ENCODE measurements at places on chromosomes 16 and 17.

DNA sequence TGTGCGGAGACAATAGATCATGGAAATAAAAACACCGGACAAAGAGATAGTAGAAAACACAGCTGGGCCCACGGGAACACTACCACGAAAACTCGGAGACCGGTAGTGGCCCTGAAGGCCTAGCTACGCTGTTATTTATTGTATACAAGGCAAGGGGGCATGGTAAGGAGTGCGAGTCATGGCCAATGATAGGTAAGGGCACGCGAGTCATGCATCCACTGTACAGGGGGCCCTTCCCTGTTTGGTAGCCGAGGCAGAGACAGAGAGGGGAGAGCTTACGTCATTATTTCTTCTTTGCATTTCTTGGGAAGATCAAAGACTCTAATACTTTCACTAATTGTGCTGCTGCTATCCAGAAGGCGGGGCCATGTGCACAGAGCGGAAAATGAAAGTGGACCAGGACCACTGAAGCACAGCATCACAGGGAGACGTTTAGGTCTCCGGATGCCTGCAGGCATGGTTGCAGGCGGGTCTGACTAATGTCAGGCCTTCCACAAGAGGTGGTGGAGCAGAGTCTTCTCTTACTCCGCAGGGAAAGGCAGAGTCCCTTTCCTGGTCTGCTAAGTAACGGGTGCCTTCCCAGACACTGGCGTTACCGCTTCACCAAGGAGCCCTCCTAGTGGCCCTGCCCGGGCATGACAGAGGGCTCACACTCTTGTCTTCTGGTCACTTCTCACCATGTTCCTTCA is 74.4 kb upstream of the ARL4D start:
- no peak for DNase-seq

DNA sequence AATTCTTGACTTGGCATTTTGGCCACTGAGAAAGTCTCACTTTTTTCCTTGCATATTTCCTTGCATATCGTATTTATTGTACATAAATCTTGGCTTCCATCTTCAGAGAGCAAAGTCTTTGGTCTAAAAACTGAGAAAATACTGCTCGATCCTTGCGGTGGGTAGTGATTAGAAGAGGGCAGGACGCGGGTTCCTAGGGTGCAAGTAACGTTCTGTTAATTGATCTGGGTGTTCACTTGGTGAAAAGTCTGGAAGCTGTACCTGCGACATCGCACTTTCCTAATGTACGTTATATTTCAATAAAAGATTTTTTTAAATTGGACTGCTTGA is 758 bp upstream of the UBALD2 start:
- DNase-seq = no peak

DNA sequence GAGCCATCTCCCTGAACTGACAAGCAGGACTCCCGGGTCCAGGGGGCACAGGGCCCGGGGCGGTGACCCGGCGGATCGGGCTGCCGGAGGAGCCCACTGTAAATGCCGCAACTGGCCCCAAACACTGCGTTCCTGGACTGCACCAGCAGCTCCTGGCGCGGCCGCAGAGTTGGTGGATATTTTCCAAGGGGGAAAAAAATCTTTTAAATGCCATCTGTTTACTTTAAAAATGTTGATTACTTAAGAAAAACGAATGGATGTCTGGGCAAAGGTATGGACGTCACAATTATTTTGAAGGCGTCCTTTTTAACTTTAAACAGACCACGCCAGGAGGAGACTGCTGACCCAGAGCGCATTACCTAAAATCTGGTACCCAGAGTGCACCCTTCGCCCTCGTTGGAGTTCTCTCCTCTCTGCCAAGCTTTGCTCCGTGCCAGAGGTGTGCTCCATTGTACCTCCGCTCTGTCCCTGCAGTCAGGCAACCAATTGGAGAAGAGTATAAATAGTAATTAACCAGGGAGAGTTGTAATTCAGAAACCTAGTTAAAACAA is 3.4 kb downstream of the HS3ST3B1 start:
- no peak for DNase-seq

DNA sequence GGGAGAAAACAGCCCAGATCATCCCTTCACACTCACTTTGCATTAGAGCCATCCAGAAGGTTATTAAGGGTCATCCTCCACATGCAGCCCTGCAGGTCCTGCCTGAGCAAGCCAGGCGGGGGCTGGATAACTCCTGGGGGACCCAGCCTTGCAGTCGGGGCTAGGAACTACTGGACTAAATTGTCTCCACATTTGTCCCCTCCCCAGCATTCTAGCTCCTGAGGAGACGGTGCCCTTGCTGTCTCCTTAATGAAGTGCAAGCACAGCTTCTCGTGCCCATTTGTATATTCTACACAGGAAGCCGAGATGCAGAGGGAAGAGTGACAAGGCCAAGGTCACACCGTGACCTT is 185.2 kb downstream of the C16orf95 start:
- DNase-seq = no peak

DNA sequence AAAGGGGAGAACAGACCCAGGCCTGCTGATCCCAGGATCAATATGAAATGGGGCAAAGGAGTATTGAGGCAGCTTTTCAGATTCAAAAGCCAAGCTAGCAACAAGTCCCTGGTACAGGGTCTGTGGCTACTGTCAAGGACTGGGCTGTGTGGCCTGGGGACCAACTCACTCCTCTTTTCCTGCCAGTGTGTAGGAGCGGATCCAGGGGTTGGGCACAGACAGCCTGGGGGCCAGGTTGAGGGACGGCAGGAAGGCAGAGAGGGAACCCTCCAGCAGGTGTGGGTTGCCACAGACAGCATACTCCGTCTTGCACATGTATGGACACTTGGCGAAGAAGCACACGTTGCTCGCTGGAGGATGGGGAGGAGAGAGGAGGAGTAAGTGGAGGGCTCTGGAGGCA is 29.6 kb downstream of the PRKAR1A start:
- no peak for DNase-seq

- DNase-seq = no peak
Measured at GRCh38 chr16:35506018-35506897, 2046.8 kb downstream of the TP53TG3F start.
